Mammary epithelial cell (primary cell): ENCODE measurements at places on chromosomes 3 and 15.
A peak's percentile ranks its signal among the peaks of the same experiment; 100 is the strongest.

GRCh38 chr15:23422099-23422945, 24.7 kb downstream of the GOLGA6L2 start:
- DNase-seq = no peak

DNA sequence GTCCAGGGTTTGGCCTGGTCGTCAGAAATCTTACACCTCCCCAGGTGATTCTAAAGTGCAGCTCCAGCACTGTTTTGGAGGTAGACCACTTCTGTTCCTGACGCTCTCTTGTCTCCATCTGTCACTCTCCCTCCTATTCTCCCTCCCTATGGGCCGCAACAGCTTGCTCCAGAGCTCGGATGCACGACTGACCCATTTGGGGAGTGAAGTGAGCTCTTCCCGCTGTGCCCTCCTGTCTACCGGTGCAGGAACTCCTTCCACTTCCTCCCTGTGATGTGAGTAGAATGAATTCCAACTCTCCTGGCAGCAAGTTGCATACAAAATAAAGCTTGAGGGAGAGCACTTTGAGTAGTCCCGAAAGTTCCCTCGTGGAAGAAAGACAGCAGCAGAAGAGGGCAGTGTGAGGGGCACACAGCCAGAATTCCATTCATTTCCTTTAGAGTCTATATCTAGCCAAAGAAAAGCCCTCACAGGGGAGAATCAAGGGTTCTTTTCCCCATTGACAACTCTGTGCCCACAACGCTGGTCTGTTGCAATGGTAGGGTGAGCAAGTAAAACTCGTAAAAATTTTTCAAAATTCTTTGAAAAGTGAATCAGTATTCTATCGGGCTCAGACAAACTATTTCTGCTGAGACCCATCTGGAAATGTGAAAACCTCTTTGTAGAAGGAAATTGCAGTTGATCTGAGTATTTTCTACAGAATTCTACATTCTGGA, 39.9 kb upstream of the BDH1 start:
- no peak for DNase-seq

- no peak for DNase-seq
These were observed 144.6 kb downstream of the THSD4 start for GRCh38 chr15:71259866-71260265.

- DNase-seq = no peak
These were observed 198.0 kb upstream of the PFN2 start for GRCh38 chr3:150168698-150169097.

GRCh38 chr3:168951884-168952283, 711.6 kb downstream of the MECOM start:
- DNase-seq = no peak

DNA sequence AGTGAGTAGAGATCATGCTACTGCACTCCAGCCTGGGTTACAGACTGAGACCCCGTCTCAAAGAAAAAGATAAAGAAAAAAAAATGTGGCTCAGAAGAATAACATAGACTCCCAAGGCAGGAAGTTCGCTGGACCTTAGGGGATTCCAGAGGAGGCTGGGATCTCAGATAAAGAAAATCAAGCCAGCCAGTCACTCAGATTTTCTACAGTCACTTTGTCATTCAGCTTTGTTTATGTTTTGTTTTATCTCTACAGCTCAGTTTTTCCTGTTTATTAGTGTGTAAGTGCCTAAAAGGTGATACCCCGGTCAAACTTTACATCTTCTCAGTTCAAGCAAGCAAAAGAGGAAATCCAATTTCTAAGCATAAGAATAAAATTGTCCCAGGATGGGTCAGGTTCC, 6.3 kb downstream of the TMEM202 start:
- DNase-seq = no peak

DNA sequence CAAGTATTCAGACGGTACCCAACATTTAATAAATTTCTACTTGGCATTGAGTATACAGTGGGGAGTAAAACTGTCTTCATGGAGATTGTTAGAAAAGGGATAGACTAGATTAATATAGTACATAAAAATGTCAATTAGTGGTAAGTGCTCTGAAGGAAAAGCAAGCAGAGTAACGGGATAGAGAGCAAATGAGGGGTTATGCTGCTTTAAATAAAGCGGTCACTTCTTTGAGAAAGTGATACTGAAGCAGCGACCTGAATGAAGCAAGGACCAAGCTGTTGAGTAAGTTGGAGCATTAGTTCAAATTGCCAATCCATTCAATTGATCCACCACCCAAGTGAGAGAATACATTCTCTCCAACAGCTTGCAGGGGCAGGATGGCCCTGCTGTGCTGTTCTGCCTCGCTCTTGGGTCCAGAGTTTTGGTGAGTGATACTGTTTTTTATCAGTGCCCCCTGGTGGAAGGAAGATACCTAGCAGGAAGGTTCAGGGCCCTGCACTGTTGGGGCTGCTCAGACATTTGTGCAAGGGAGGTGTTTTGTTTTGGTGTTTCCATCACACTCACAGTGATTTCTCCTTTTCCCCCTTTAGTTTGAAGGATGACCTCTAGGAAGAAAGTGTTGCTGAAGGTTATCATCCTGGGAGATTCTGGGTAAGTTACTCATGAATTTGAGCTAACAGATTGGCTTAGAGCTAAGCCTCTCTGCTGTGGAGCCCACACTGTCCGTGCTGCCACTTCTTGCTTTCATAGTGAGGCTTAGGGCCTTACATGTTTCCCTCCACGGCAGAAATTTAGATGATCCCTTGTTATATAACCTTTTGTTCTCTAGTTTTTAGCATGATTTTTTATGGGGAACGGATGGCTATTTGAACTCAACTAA, 69.0 kb downstream of the RAB7A start:
- DNase-seq = peak; percentile 54

- peak; percentile 50 for DNase-seq
These were observed 59.2 kb upstream of the IL12A start for GRCh38 chr3:159929171-159930141.
